ENCODE measurements at places on chromosomes 5 and 9.
A peak's percentile ranks its signal among the peaks of the same experiment; 100 is the strongest.

DNA sequence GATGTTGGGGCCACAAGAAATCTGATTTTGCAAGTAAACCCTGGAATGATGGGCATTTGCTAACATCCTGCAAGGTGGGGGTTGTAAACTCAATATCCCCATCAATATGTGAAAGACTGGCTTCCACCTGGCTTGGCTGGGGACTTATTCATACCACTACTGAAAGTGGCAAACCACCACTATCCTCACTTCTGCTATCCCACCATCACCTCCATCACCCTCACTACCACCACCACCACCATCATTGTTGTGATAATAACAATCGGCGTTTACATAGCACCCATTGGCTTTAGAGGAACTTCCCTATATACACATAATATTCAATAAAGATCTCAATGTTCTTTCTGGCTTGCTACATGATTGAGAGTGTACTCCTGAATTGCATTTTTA is 224.7 kb upstream of the DAP start:
- DNase-seq, result no peak

DNA sequence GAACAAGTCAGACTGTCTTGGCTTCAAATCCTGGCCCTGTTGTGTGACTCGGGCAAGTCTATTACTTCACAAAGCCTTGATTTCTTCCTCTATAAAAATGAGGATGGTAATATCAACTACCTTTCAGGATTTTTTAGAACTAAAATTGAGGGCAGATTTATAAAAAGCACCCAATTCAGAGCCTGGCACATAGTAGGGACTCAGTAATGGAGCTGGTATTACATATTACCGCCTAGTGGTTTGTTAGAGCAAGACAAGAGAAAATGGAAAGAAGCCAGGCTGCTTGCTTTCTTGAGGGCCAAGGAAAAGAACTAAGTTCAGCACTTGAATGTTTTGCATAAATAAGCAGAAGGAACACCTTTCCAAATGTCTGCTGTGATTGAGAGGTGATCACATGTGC is 19.4 kb downstream of the ZNF346 start:
- no peak for DNase-seq

DNA sequence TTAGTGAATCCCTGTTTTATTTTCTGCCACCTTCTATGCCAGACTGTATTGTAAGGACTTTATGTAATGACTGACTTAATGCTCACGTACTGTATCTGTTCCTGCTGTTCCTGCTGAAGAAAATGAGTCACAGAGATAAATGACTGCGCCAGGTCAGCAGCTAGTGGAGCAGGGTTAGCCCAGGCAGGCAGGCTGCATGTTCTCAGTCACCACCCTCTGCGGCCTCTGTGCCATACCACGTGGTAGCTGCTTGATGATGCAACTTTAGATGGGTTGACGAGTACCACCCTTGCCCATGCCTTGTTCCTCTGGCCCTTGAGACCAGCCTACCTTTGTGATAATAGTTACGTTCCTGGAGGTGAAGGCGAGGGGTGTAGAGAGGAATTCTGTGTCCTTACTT is 161.9 kb downstream of the TRIO start:
- DNase-seq, result no peak

DNA sequence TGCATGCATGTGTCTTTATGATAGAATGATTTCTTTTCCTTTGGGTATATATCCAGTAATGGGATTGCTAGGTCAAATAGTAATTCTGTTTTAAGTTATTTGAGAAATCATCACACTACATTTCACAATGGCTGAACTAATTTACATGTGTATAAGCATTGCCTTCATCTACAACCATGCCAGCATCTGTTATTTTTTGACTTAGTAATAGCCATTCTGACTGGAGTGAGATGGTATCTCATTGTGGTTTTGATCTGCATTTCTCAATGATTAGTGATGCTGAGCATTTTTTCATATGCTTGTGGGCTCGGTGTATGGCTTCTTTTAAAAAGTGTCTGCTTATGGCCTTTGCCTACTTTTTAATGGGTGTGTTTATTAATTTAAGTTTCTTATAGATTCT is 102.3 kb upstream of the CCDC112 start:
- peak; percentile 35 for DNase-seq

GRCh38 chr5:91224969-91225368 is 158.1 kb downstream of the ARRDC3 start:
- no peak for DNase-seq

- DNase-seq, result no peak
Observed at GRCh38 chr9:38088006-38088925, 19.2 kb upstream of the SHB start.

DNA sequence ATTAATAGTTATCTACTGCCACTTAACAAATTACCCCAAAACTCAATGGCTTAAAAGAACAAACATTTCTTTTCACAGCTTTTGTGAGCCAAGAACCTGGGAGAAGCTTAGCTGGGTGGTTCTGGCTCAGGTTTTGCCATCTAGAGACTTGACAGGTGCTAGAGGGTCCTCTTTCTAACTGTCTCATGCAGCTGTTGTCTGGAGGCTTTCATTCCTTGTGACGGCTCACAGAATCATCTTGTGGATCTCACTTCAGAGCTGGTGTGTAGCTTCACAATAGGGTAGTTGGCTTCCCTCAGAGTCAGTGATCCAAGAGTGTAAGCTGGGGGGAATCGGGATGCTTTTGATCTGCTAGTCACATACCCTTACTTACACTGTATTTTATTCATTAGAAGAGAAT is 81.2 kb upstream of the APC start:
- no peak for DNase-seq

GRCh38 chr9:130139251-130139650 is 33.0 kb upstream of the NCS1 start:
- DNase-seq, result no peak

GRCh38 chr9:136546697-136547501 is 1.1 kb upstream of the NOTCH1 start:
- peak; percentile 32 for DNase-seq

DNA sequence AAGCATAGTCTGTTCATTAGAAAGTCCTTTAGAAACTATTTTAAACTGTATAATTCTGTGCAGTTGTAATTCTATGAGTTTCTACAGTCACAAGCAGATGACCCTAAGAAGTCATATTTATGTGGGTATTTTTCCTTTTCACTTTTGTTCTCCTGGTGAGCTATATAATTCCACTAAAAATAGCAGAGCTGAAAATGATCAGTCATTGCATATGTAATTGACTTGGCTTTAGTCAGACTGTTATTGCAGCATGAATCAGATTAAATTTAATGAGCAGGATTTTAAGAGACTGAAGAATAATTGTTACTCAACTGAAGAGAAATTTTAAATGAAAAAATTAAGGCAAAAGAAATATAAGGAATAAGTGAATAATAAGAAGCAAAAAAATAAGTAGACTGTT is 108.5 kb downstream of the MTREX start:
- DNase-seq, result no peak

DNA sequence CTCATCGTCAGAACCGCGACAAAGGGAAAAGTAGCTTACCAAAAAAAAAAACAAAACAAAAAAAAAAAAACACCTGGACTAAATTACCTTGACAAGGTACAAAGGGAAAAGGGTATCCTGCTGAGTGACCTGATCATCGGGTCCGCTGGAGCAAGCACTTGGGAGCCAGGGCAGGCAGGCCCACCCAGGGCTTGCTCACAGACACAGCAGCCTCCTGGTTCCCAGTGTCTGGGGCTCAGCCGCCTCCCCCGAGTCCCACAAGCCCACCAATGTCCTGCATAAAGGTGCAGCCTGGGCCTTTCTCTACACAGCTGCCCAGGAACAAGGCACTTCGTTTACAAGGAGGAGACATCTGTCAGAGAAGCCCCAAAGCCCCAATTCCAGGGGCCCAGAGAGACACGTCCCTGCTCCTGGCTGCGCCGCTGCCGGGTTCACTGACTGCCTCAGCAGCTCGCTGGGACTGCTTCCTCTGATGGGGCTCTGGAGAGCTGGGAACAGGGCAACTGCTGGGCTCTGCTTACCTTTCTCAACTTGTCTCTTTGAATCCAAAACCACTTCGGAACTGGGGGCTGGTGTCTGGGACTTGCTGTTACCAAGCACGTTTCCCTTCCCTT is 63.4 kb downstream of the GOLM1 start:
- no peak for DNase-seq

- no peak for DNase-seq
Observed at GRCh38 chr5:63655043-63655442, 307.2 kb downstream of the HTR1A start.

- DNase-seq, result no peak
Observed at GRCh38 chr9:107261106-107261505, 22.0 kb upstream of the RAD23B start.

DNA sequence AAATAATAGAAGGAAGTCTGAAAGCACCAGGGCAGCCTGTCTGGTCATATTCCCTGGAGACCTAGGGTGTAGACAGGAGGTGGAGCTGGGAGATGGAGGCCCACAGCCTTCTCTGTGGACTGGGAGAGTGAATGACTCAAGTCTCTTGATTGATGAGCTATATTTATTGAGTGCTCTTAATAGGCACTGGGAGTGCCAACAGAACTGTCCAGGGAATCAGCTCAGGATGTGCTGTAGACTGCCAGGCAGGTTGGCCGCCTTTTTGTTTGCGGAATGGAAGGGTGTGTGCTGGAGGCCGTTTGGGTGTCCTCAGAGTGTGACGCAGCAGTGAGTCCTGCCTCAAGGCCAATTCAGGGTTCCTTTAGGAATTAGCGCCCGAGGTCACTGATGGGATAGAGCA is 33.4 kb upstream of the POMT1 start:
- no peak for DNase-seq

DNA sequence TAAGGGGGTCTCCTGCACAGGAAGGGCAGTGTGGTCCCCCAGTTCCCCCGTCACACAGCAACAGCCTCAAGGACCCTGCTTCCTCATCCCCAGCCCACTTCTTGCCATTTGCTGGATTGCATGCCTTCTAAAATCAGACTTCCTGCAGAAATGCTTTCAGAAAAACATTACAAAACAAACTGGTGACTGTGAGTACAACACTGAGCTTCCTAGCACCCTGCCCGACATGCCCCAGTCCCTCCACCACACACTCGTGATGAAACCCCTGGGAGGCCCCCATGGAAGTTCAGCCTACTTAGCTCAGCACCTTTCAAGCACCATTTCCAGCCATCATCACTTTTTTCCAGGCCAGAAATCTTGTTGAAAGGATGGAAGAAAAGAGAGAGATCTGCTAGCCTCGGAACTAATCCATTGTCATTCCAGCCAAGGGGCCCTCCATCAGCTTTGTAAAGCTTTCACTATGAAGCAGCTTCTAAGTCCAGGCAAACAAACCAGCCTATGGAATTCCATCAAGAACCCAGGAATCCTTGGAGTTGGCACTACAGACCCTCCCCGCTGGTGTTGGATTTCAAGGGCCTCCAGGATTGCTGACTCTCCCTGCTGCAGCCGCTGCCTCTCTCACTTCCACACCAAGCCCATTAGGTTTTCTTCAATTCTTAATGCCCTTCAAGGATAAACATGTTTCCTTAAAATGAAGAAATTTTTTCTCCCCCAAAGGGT is 114.6 kb downstream of the C5orf15 start:
- DNase-seq, result no peak

DNA sequence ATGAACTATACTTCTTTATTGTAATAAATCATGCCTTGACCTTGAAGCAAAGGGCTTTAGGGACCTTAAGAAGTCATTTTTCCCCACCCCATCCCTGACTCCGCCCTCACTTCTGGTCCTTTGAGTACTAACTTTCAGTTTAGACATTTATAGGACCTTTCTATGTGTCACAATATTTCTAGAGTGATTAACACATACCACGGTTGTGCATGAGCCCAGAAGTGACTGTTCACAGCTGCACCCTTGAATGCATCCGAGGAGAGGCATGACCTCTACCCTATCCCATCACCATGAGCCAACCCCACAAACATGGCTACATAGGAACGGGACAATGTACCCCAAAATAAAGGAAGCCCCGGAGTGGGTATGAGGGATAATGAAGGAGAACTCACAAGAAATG is 160.3 kb downstream of the HSD17B3 start:
- DNase-seq, result no peak

DNA sequence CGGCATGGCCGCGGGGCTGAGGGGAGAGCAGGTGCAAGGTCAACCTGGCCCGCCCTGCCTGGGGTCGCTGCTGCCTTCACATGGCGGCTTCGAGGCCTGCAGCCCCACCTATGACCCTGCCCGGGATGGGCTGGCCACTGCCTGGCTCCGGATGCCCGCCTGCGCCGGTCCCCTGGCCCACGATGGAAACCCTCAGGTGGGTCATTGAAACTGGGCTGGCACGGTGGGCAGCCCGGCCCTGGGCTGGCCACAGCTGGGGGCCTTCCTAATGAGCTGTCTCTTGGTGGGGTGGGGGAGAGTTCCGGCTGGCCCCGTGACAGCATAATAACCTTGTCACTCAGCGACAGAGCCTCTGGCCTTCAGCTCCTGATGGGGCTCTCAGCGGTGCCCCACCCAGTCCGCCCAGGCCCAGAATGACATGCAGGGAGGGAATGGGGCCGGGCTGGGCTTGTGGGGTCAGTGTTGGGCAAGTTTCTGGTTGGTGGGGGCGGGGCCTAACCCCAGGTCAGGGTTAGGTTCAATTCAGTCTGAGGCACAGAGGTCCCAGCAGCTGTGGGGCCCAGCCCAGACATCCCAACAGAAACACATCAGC is at the start of gene CCDC187:
Gene CCDC187 (minus strand): TSS at position 270 of the 592 bp plus-strand sequence. CDS start 264 bp downstream, at position 6.
- DNase-seq, result no peak

DNA sequence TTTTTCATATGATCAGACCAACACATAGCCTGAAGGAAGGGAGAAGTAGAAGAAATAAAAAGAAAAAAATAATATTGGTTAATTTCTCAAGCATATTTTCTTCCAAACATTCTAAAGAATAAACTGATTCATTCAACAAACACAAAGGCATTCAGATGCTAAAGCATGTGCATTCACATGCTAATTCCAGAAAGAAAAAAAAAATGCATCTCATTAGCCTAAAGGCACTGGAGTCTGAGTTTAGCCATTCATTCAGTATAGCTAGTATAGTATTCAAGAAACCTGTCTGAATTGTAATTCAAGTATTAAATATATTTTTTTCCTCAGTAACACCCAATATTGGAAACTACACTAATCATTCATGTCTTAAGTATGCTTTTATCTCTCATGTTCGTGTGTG is 61.0 kb upstream of the FER start:
- no peak for DNase-seq

GRCh38 chr9:90024409-90024808 is 419.6 kb downstream of the GADD45G start:
- DNase-seq, result no peak

GRCh38 chr5:24196789-24197188 is 448.0 kb downstream of the CDH10 start:
- no peak for DNase-seq

DNA sequence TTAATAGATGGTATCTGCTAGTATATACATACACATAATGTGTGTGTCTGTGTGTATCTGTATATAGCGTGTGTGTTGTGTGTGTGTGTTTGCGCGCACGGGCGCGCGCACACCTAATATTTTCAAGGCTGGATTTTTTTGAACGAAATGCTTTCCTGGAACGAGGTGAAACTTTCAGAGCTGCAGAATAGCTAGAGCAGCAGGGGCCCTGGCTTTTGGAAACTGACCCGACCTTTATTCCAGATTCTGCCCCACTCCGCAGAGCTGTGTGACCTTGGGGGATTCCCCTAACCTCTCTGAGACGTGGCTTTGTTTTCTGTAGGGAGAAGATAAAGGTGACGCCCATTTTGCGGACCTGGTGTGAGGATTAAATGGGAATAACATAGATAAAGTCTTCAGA is 757 bp downstream of the FXN start:
- DNase-seq, result no peak

- no peak for DNase-seq
Observed at GRCh38 chr5:175347027-175347426, 97.0 kb downstream of the DRD1 start.

Measured in T-helper 2 cell (primary cell).